Midbrain (tissue), 1 donor: ENCODE measurements at places on chromosomes 11 and 22.

DNA sequence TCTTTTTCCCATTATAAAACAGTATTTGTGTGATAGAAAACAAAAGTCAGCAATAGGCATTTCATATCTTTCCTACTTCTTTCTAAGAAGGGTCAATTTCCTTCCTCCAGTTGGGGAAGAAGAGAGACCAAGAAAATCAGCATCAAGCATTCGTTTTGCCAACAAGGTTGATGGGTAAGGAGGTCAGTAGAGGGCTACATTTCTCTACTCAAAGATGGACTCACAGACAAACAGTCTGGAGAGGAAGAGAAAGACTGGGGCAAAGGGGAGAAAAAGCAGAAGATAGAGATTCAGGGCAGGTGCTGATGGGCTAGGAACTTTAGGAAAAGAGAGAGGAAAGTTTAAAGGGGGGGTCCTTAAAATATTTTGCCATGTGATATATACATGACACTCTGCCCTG, 8.6 kb upstream of the MTNR1B start:
- DNase-seq = no peak

- DNase-seq = no peak
Measured at GRCh38 chr22:20384865-20385264, 9.1 kb upstream of the ZNF74 start.

- DNase-seq = peak; percentile 25
Measured at GRCh38 chr11:45025716-45026492, 75.2 kb upstream of the TP53I11 start.

DNA sequence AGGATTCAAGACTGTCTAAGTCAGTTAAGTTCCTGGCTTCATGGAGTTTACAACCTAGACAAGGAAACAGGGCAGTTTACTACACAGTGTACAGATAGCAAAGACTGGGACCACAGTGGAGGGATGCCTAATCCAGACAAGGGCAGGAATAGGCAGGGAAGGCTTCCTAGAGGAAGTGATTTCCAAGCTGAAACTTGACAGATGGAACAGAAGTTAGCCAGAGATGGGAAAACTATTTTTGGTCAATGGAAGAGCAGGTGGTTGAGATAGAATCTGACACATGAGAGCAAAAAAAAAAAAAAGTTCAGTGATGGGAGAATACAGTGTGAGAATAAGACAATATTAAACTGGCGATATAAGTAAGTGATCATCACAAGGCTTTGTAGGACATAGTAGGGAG, 1.3 kb downstream of the COA4 start:
- DNase-seq = no peak

DNA sequence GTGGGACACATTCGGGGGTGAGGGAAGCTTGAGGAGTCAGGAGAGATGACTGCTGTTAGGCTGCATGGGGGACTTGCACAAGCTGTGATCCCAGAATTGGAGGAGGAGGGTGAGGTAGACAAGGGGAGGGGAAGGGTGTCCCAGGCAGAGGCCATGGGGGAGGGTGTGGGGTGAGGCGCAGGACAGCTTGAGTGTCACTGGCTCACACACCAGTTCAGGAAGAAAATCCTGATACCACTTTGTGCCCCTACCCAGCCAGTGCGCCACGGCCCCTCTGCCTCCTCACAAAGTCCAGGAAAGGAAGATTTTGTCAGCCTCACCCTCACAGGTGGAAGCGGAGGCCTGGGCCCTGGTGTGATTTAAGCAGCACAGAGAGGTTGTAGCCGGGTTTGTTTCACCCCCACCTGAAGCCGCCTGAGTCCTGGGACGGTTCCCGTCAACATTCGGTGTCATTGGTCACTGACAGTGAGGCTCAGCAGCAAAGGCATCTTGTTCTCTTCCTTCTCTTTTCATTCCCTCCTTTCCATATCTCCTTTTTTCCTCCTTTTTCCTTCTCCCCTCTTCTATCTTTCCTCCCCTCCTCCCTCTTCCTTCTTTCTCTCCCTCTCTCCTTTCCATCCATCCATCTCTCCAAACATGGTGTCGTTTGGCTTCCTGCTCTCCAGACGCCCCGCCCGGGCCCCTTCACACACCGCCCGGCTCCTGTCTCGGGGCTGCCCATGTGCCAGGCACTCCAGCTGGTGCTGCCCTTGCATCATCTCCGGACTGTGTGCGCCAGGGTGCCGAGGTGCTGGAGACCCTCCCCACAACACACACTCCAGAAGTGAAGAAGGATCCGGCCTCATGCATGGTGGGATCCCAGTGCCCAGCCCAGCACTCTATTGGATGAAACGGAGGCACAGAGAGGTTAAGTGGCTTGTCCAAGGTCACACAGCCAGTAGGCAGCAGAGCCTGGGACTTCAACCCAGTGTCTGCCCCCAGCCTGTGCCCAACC, 89.3 kb downstream of the MPPED1 start:
- no peak for DNase-seq
